ENCODE measurements at places on chromosomes 1 and 21. TPM values are rescaled to one million over a fixed set of nuclear protein-coding genes. Genes with fewer than 3 reads are reported as not detected.

DNA sequence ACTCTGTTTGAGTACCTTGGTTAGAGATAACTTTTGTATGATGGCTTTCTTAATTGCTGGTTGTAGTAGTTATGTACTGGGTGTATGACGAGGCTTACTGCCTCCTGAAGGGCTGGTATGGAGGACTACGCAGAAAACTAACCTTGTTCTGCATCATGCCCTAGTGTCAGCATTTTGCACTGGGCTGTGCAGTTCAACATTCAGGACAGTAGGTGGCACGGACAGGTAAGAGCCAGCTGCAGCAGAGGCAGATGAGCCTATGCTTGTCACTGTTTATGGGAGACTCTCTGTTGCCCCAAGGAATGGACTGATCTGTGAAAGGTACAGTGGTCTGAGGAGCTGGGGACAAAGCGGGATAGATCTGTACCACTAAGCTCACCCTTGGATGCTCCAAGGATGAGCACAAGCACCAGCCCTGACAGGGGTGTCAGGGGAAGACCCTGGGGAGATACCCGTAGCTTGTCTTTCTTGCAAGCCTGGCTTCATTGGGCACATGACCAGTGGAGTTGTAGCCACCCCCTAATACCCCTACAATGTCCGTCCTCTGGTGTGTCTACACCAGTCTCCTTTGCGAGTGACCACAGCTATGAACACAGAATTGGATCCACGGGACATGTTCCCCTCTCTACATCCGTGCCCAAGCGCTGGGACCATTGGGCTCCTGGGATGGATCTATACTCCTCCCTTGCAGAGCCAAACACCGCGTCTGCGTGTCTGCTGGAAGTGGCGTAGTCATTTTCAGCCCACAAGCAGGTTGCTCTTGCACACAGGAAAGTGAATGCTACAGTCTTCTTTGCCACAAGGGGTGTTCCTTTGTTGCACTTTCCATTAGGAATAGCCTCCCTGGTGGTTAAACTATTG, 51.1 kb upstream of the CFHR3 start:
- H3K4me1 ChIP-seq = no peaks in the 10 kb centered on the region
- H3K4me3 ChIP-seq = no peak overlapping the region
- H3K27ac ChIP-seq = no peak overlapping the region
- no peaks in the 10 kb centered on the region for H3K36me3 ChIP-seq

- no peak for DNase-seq
- peaks cover 7% of the 10 kb centered on the region for H3K36me3 ChIP-seq
- peak overlapping the region; percentile 73 for H3K4me3 ChIP-seq
Measured at GRCh38 chr1:156052862-156053767, 483 bp downstream of the UBQLN4 start.

EXTL1 gene
- 0.85 TPM for total RNA-seq

- H3K4me3 ChIP-seq = peak overlapping the region; percentile 15
- H3K27me3 ChIP-seq = no peaks in the 10 kb centered on the region
- DNase-seq = peak; percentile 74
Measured at GRCh38 chr1:9629445-9630201, 21.9 kb upstream of the PIK3CD start.

GRCh38 chr1:225610539-225610938, 42.4 kb downstream of the ENAH start:
- no peaks in the 10 kb centered on the region for H3K27me3 ChIP-seq
- no peak overlapping the region for H3K4me3 ChIP-seq
- no peaks in the 10 kb centered on the region for H3K4me1 ChIP-seq
- no peaks in the 10 kb centered on the region for H3K36me3 ChIP-seq

DNA sequence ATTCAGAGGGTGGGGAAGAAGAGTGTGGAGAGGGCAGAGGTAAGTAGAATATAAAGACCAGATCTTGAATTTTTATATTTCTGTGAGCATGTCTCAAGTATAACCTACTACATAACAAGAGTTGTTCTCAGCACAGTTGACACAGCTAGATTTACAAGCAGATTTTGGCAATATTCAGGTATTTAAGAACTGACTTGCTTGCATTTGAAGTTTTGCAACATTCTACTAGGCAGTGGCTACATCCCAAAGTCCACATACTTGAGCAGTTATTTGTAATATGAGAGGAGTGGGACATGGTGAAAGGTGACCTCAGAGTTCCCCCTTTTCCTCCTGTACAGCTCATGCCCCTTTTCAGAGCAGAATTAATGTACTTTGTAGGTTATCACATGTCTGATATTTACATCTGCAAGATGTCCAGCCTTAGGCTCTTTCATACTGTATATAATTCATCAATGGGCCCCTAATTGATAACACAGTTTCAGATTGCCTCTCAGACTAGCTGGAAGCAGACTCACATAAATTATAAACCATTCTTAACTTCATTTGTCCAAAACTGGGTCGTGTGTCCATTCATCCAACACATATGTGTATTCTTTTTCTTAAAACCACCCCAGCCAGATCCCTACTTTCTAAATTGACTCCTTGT, 136.7 kb upstream of the RAVER2 start:
- H3K4me3 ChIP-seq = no peak overlapping the region
- no peak overlapping the region for H3K27ac ChIP-seq
- no peak for DNase-seq
- H3K27me3 ChIP-seq = no peaks in the 10 kb centered on the region

- H3K27ac ChIP-seq = no peak overlapping the region
- H3K4me1 ChIP-seq = peaks cover 3% of the 10 kb centered on the region
- no peak for DNase-seq
- no peaks in the 10 kb centered on the region for H3K27me3 ChIP-seq
- H3K36me3 ChIP-seq = no peaks in the 10 kb centered on the region
- no peak overlapping the region for H3K4me3 ChIP-seq
Measured at GRCh38 chr21:32248571-32249461, 30.0 kb downstream of the MIS18A start.

DNA sequence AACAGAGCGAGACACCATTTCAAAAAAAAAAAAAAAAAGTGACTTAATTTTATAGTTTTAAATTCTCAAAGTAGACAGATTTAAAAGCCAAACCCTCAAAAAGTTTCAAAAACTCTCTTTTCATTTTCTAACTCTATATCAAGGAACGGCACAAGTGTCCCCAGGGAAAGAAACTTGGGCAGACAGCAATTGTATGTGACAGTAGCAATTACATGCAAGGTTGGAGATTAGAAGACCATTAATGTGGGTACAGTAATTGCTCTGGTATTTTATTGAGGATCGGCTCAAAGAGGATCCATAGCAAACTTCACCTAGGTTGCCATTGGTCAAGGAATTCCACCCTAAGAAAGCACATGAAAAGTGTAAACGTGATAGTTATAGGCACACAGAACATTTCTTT, 46.2 kb downstream of the ACBD6 start:
- peaks cover 5% of the 10 kb centered on the region for H3K36me3 ChIP-seq
- H3K27me3 ChIP-seq = no peaks in the 10 kb centered on the region
- H3K4me1 ChIP-seq = no peaks in the 10 kb centered on the region
- no peak overlapping the region for H3K4me3 ChIP-seq
- H3K27ac ChIP-seq = no peak overlapping the region

MDM4 gene
- 9.9 TPM for total RNA-seq

GRCh38 chr1:77742011-77742555, 17.6 kb downstream of the USP33 start:
- H3K27ac ChIP-seq = no peak overlapping the region
- DNase-seq = no peak
- H3K36me3 ChIP-seq = peaks cover 16% of the 10 kb centered on the region

ZBED6 gene
- 1.5 TPM for total RNA-seq

- DNase-seq = no peak
- no peaks in the 10 kb centered on the region for H3K4me1 ChIP-seq
- peak overlapping the region; percentile 56 for H3K4me3 ChIP-seq
- no peaks in the 10 kb centered on the region for H3K36me3 ChIP-seq
- no peak overlapping the region for H3K27ac ChIP-seq
Measured at GRCh38 chr1:185404291-185404690, 87.2 kb upstream of the IVNS1ABP start.

GRCh38 chr1:234724516-234725176, 114.7 kb upstream of the IRF2BP2 start:
- no peak overlapping the region for H3K4me3 ChIP-seq
- H3K4me1 ChIP-seq = peaks cover 32% of the 10 kb centered on the region
- H3K27me3 ChIP-seq = no peaks in the 10 kb centered on the region
- peak overlapping the region; percentile 97 for H3K27ac ChIP-seq
- H3K36me3 ChIP-seq = no peaks in the 10 kb centered on the region

- no peak for DNase-seq
- no peaks in the 10 kb centered on the region for H3K36me3 ChIP-seq
- no peaks in the 10 kb centered on the region for H3K27me3 ChIP-seq
- no peak overlapping the region for H3K4me3 ChIP-seq
- peaks cover 25% of the 10 kb centered on the region for H3K4me1 ChIP-seq
Measured at GRCh38 chr1:27120854-27121253, 34.1 kb downstream of the SLC9A1 start.

OR2T29 gene
- total RNA-seq = not detected
